ENCODE measurements at places on chromosomes 3 and 15.

DNA sequence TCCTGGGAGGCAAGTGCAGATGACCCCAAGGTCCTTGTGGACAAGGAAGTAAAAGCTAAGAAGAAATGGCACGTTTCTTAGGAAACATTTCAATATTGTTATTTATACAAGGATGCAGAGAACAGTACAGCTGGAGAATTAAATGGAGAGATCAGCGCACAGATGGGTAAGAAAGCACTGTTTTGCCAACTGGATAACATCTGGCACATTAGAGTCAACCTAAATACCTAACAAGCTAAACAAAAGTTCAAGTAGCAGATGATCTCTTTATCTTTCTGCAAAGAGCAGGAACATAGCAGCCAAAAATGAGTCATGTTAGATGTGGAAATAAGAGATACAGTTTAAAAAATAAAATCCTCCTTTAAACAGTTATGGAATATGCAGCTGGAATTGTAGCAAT, 15.7 kb upstream of the DPPA4 start:
- peak; percentile 4 for DNase-seq

DNA sequence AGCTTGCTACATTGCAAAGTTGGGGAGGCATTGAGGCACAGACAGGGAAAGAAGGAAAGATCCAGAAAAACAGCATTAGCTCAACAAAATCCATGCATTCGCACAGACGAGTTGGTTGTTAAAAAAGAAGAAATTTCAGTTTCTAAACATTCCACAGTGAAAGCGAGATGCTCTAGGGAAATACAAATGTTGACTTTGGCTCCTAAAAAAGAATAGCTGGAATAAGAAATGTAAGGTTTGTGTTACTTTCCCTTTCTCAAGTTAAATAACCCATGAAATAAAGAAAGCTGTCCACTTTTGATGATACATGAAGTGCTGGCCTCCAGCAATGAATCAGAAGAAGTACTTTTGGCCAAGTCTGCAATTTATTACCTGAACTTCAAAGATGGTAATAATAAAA, 465.1 kb downstream of the ERC2 start:
- DNase-seq, result no peak

GRCh38 chr15:48965972-48966371, 2.3 kb upstream of the SHC4 start:
- DNase-seq, result peak; percentile 82

DNA sequence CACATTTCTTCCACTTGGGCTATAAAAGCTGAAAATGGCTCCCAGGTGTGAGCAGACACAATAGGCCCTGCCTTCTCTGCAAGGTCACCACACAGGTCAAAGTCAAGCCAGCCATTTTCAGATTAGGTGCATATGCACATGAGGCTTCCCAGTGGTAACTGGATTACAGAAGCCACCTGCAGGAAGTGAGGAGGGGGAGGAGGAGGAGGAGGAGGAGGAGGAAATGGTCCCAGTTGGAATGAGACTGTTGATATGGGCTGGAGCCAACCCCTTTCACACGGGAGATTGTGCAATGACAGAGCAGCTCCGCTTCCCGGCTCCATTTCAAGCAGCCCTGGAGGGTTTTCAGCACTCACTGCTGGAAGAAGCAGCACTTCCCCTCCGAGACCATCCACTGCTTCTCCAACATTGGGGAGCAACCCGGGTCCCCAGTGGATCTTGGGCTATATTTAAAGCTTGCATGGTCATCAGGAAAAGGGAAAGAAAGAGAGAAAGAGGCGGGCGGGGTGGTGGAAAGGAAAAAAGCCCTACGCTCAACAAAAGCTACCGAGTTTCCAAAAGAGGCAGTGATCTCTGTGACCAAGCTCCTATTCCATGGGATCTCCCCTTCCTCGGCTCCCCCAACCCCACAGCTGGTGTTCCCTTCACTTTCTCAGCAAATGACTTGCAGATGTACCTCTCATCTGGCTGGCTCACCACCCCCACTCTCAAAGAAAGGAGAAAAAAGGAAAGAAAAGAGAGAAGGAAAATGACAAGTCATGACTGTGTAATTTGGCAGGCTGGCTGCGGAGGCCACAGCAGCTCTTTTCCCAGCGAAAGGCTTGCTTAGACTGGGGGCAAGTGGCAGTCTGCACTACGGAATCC, 58.3 kb downstream of the LRIG1 start:
- peak; percentile 90 for DNase-seq

All from fibroblast of villous mesenchyme (primary cell).